Hepatocyte (in vitro differentiated cells): ENCODE measurements at places on chromosomes 7 and 10.

GRCh38 chr7:1233333-1234048 lies 819 bp downstream of the UNCX start:
- no peak for DNase-seq

DNA sequence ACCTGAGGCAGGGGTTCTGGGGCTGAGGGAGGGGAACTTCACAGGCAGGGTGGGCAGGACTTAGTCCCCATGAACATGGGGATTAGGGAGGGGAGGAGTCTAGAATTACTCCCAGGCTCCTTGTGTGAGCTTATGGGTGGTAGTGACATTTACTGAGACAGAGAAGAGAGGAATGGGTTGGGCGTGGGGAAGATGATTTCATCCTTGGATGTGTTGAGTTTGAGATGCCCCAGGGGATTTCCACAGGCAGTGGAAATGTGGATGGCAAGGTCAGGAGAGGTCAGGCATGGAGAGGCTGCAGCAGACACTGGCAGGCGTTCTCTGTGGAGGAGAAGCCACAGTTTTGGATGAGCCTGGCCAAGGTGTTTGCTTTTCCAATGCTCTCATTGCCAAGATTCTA lies 26.4 kb upstream of the GSDME start:
- DNase-seq, result no peak

GRCh38 chr7:121634356-121634755 lies 238.2 kb upstream of the FAM3C start:
- DNase-seq, result no peak

- DNase-seq, result no peak
Measured at GRCh38 chr10:47099474-47099873, 188.2 kb downstream of the PTPN20 start.

DNA sequence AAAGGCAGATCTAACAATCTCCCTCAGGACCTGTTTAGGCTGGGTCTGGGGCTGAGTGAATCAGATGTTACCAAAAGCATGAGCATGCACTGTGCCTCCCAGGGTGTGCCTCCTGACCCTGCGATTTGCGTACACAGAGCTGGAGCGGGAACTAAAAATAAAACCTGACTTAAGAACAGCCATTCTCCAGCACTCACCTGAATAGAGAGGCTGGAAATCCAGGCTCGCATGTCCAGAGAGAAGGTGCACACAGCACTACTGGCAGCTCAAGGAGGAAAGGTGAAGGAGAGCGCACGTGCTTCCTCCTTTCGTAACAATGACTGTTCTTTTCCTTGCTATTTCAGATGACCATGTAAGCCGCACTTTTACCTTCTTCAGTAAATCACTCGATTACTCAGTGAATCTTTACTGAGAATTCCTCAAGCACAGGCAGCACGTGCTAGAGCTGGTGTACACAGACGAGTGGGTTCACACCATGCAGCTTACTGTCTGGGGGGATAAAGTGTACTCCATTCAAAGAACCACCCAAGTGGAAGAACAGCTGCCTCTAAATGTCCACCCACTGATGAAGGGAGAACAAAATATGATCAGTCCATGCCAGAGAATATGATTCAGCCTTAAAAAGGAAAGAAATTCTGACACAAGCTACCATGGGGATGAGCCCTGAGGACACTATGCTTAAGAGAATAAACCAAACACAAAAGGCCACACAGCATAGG lies 45.6 kb downstream of the SFMBT2 start:
- DNase-seq, result no peak

- no peak for DNase-seq
Measured at GRCh38 chr7:82450759-82451158, 7.2 kb upstream of the CACNA2D1 start.

GRCh38 chr10:117590101-117590875 lies 47.7 kb downstream of the EMX2 start:
- DNase-seq, result no peak
